ENCODE measurements at places on chromosomes 5 and 9.

- DNase-seq: no peak
Measured at GRCh38 chr5:82640916-82641315, 362.8 kb upstream of the RPS23 start.

GRCh38 chr9:125337236-125337635, 75.6 kb downstream of the GAPVD1 start:
- DNase-seq: no peak

- DNase-seq: no peak
Measured at GRCh38 chr9:131216806-131217205, 59.5 kb downstream of the FAM78A start.

- DNase-seq: no peak
Measured at GRCh38 chr9:14318934-14319580, 5.1 kb upstream of the NFIB start.

GRCh38 chr9:97557606-97558095, 56.2 kb downstream of the TMOD1 start:
- DNase-seq: peak; percentile 51

- no peak for DNase-seq
Measured at GRCh38 chr5:21765406-21765805, 1087.7 kb downstream of the CDH12 start.

DNA sequence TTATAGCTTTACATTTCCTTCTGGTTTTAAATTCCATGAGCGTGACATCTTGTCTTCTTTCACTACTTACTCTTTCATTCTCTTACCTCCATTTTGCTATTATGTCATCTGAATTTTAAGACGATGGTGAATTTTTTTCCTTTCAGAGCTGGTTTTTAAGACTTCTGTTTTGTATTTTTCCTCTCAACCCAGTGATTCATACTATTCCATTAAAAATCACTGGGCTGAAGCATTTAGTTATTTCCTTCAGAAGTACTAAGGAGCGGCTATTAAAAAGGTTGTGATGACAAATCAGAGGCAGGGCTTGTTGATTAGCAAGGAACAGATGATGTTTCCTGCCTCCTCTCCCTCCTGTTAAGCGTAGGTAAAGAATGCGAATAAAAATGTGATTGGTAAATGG, 16.5 kb downstream of the AGXT2 start:
- no peak for DNase-seq

DNA sequence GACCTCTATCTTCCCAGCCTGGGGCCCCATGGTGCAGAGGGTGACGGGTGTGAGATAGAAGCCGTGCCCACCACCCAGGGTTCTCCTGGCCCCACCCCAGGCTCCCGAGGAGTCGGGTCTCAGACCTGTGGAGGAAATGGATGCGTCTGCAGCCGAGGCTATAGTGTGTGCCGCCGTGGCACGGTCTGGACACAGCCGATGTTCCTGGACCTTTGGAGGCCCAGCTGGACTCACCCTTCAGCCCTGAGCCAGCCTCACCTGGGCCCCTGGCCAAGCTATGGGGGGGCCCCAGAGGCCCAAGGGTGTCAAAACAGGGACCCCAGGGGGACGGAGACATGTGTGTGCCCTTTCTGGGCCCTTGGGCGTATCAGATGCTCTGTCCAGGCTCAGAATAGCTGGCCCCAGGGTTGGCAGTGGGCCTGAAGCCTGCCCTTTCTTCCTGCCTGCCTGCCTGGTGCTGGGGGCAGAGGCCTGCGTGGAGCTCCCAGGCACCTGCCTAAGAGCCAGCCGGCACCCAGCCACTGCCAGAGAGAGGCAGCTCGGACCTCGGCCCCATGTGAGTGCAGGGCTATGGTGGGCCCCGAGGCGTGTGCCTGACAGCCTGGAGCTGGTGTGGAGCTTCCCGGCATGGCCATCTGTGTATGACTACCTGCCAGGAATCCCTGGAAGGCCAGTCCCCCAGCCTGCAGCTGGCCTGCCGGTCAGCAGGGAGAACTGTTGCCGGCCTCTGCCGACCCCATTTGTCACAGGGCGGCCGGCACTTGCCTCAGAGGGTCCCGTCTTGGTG, 41.8 kb downstream of the KCNT1 start:
- DNase-seq: no peak

DNA sequence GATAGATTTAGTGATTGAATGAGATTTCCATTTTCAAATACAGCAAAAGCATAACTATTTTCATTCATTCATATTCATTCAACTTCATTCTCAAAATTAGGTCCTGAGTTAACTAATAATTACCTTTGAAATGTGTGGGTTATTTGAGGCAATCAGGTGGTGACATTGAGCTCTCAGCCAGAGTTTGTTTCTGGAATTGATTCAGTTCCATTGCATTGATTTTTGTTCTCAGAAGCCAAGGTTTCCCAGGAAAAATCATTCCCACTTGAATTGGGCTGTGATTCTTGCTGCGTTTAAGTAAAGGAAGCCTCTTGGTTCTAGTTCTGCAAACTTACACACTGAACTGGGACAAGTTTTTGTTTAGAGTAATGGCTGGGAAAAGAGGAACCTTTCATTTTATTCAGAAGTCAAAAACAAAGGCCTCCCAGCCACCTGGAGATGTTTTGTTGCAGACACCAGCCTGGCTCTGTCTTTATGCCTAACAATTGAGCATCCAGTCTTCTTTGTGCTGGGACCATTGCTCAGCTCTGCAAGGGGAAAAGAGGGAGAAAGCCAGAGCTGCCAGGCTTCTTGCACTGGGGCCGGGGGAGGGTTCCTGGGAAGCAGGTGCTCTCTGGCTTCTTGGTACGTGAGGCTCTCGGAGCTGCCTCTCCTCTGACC, 198.6 kb downstream of the TRIO start:
- no peak for DNase-seq

DNA sequence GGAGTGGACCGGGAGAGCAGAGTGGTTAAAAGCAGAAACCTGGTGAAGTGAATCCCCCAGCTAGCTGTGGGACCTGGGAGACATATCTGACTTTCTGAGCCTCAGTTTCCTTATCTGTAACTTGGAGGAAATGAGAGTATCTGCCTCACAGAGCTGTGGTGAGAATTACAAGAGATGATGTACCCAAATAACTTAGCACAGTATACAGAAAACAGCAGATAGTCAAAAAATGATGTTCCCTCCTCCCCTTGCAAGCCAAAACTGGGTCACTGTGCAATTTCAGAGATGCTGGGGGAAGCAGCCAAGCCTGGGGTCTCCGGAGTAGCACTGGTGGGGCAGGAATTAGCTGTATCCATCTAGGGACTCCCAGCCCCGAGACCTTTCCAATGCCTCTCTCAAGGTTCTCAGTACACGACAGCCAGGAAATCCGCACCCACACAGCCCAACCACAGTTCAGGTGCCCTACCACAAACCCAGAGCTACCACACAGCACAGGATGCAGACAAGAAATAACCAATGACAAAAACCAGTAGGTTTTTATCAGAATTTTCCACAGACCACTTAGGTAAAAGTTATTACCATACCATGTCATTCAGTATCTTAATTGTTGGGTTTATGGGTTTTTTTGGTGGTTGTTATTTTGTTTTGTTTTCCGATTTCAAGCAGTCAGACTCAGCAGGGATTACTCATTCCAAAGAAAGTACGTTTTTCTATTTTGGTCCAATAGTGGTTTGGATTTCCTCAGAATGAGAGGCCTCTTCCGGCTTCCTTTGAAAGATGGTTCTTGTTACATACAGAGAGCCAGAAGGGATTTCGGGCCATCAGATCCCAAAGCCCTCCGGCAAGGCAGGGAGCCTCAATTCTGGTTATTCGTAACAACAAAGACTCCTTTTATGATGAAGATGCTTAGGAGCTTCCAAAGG, 4.9 kb upstream of the HRH2 start:
- peak; percentile 74 for DNase-seq

GRCh38 chr5:14266171-14266570, 123.0 kb downstream of the TRIO start:
- DNase-seq: no peak

DNA sequence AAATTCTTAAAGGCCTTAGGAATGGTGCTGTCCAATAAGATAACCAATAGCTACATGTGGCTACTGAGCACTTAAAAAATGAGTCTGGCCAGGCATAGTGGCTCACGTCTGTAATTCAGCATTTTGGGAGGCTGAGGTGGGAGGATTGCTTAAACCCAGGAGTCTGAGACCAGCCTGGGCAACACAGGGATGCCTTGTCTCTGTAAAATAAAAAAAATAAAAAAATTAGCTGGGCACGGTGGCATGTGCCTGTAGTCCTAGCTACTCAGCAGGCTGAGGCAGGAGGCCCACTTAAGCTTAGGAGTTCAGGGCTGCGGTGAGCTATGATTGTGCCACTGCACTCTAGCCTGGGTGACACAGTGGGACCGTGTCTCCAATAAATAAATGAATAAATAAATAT, 1.3 kb upstream of the SLC22A5 start:
- no peak for DNase-seq

DNA sequence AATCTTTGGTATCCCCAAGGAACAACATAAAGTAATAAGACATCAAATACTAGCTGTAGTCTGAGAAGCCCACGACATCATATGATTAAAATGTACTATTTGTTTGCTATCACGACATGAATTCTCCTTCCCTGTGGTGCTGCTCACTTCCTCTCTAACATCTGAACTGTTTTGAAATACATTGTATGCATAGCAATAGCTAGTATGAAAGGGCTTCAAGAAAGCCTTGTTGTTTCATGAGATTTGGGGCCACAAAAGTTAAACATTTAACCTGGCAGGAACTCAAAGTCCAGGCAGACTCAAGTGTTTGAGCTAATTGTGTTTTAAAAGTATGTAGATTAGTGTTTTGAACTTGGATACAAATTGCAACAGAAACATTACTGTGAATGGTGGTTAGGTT, 237.4 kb upstream of the PTGER4 start:
- no peak for DNase-seq

DNA sequence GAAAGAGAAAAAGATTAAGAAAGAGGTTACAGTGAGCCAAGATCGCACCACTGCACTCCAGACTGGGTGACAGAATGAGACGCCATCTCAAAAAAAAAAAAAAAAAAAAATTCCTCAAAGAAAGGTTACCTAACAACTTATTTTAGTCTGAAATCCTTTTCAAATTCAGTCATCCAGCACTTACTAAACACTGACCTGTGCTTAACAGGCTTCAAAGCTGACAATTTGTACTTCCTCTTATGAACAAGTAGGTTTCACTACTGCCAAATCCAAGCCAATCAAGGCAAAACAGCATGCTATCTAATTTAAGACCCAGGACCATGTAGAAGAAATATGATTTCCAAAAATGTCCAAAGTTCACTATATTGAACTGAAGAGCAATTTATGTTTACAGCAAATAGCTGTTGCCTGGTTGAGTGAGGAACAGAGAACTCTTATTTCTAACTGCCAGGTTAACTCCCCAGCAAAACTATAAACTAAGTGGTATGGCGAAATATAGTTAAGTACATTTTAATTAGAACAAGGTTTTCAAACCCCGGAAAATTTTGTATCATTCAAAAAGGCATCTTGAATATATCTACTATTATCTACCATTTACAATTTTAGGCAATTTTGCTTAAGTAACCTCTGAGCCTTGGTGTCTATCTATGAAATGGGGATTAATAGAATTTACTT, 13.4 kb downstream of the PWWP2A start:
- DNase-seq: no peak

- no peak for DNase-seq
Measured at GRCh38 chr5:33817301-33817700, 74.5 kb downstream of the ADAMTS12 start.

GRCh38 chr5:88842784-88843183, 40.2 kb downstream of the MEF2C start:
- no peak for DNase-seq

Data from GDM1 (cell line).